ENCODE measurements at places on chromosomes 6 and 20.

GRCh38 chr6:140485740-140486449, 1111.4 kb upstream of the CITED2 start:
- DNase-seq, result no peak

- no peak for DNase-seq
Observed at GRCh38 chr20:33309631-33310030, 26.6 kb downstream of the BPIFB1 start.

DNA sequence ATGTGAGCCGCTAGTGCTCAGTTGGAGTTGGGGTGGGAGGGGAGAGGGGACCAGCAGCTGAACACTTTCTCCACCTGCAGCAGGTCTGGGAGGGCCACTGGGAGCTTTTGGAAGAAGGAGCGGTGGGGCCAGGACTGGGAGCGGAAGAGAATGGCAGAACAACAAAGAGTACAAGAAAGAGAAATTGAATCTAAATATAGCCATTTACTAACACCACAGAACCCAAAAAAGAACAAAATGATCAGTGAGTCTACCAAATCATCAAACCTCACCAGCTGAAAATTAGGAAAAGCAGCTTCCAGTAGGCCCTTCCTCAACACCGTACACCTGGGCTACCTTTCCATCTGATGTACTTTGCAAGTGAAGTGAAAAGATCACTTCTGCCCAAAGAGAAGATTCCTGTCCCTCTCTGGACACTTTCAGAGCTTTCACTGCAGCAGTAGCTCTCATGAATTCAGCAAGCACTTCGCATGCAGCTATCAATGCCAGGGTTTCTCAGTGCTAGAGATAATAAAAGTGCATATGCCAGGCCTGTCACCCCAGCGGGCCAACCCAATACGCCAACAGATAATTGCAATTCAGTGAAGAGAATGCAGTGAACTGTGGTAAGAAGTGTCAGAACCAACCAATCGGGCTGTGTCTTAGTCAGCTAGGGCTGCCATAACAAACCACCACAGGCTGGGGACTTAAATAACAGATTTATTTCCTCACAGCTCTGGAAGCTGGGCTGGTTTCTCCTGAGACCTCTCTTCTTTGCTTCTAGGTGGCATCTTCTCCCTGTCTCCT, 597 bp downstream of the LY86 start:
- no peak for DNase-seq

DNA sequence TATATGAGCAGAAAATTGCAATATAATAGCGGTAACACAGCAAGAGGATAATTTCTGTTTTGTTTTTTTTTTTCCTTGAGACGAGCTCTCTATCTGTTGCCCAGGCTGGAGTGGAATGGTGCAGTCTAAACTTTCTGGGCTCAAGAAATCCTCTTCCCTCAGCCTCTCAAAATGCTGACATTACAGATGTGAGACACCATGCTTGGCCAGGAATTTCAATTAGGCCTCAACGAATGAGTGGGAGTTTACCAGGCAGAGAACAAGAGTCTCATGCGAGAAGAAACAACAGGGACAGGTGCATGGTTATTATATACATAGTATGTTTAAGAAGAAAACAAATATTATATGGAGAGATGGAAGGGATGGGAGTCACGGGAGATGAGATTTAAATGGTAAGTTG, 111.4 kb downstream of the ATXN1 start:
- no peak for DNase-seq

DNA sequence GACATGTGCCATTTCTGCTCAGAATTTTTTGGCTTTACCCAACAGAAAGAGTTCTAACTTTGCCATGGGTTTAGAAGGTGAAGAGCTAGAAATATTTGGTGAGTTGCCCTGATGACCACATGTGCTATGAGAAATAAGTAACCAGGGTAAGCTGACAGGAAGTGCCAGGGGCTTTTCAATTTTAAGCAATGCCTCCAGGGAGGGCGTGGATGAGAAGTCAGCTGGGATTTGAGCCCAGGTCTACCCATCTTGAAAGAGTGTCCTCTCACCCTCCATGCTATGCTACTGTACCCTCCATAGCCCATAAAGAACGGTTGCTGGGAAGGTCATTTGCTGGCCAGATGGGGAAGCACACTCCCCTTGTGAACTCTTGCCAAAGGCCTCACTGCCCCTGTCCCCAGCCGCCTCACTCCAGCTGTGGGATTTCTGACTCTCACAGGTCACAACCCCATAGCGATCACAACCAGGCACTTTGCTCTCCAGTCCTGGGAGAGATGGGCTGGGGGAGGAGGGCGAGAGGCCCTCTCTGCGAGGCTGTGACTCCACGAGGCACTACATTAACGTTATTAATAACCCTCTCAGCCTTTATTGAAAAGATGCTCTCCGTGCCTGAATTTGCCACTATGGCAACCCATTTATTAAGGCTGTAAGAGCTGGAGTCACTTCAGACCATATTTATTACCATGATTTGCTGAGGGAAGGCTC, 291.1 kb downstream of the DHX35 start:
- no peak for DNase-seq

DNA sequence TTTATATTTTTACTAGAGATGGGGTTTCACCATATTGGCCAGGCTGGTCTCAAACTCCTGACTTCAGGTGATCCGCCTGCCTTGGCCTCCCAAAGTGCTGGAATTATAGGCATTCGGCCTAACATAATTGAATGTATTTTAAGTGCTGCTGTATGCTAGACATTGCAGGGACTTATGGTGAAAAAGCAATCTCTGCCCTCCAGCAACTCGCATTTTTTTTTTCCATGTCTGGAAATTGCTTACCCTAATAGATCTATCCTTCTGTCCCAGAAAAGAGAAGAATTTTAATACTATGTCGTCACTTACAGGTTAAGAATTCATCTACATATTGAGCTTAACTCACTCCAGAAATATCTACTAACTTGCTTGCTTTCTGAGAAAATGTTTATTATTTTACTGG, 10.4 kb downstream of the ITCH start:
- no peak for DNase-seq

- no peak for DNase-seq
Observed at GRCh38 chr6:14660806-14661579, 543.4 kb downstream of the CD83 start.

DNA sequence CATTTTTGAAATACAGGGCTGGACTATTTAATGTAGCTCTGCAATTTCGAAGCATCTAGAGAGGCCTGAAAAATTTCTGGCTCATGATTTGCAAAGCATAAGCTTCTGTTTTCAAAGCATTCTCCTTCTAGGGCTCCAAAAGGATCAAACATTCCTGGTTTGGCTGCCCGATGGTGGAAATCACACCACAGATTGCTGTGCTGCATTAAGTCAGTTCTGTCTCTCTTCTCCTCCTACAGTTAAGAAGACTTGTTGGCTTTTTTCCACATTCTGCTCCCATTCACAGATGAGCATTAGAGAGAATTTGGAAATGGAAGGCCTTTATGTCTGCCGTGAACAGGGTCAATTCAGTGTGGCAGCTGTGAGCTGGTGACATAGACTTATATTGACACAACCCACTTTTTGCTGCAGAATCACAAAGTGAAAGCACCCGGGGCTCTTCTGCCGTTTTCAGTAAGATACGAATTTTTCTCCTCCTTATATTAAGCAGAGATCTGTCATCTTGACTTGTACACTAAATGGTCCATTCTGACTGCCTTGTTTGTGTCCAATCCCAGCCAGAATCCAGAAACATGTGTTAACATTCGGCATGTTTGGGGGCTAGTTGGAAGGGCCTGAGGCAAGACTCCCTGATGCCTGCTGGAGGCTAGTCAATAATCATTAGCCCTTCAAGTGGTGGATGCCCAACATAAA, 330.8 kb upstream of the DEFB112 start:
- DNase-seq, result no peak

GRCh38 chr20:31718952-31719643, 3.6 kb downstream of the BCL2L1 start:
- no peak for DNase-seq

DNA sequence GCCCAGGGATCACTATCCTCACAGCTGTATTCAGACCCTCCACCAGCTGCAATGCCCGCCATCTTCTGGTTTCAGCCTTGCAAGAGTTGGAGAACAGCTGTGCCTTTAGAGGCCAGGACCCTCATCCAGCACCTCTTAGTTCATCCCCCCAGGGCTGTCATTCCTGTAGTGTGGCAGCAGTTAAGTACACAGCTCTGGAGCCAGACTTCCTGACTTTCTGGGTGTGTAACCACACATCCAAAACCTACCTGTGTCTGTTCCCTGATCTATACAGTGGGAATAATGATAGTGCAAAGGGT, 452 bp upstream of the TREM2 start:
- no peak for DNase-seq

DNA sequence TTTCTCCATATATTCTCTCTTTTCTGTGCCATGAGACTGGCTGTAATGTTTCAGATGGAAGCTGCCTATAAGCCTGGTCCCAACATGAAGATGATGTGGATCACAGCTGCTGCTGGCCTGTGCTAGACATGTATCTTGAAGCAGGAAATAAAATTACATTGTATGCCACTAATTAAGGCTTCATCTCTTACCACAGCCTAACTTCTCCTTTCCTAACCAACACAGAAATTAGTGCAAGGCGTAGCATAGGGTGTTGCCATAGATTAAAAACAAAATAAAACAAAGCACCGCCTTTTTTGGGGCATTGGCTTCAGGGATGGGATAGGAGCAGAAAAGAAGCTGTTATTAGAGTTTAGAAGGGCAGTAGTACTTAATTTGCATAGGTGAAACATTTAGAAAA, 4.7 kb upstream of the SLC17A4 start:
- no peak for DNase-seq

DNA sequence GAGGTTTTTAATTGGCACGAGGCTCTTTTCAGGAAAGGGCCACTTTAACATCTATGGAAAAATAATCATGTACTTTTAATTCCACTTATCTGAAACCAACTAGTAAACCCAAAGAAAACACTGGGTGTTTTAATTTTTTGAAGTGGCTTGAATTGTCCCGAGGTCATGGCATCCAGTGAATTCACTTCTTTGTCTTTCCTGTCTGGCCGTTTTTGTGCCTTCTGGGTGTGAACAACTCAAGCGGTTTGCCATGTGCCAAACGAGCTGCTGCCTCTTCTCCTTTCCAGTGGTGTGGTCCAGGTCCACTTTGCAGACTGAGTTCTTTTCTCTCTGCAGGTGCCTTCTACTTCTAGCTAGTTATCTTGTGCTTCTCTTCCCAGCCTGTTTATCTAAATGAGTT, 117.5 kb downstream of the PLCB4 start:
- no peak for DNase-seq

GRCh38 chr6:43900916-43901732, 131.1 kb downstream of the VEGFA start:
- DNase-seq, result no peak

- DNase-seq, result no peak
Observed at GRCh38 chr20:34525342-34525708, 9.1 kb downstream of the DYNLRB1 start.

- no peak for DNase-seq
Observed at GRCh38 chr6:6781172-6781872, 192.8 kb downstream of the LY86 start.

DNA sequence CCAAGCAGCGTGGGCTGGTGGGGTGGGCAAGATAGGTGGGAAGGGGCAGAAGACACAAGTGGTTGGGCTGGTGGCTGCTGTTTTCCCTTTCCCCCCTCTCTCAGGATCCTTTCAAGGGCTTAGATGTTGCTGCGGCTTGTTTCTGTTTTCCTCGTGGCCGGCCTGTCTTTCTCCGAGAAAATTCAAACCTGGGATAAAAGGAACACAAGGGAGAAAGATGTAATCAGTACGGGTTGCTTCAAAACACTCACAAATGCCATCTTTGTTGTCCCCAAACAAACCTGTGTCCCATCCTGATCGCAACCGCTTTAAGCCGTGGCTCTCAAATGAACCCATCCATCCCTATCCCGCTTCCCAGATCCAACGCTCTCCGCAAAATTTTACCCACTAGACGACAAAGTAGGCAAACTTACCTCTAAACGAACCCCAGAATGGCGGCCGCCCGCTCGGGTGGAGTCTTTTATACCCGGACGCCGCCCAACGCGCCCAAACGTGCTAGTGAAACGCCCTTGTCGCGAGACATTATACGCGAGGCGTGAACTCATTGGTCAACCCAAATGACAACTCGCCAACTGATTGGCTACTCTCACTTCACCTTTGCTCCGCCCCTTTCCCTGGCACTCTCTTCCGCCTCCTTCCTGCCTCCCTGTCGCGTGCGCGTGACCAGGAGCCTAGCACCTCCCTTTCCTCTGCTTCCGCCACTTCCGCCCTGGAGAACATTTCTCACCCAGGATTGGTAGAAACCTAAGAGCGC, at the start of gene PPP1R10:
Gene PPP1R10 (minus strand): TSS at position 433 of the 754 bp plus-strand sequence. CDS start 7,299 bp downstream, outside the sequence.
- peak; percentile 89 for DNase-seq

DNA sequence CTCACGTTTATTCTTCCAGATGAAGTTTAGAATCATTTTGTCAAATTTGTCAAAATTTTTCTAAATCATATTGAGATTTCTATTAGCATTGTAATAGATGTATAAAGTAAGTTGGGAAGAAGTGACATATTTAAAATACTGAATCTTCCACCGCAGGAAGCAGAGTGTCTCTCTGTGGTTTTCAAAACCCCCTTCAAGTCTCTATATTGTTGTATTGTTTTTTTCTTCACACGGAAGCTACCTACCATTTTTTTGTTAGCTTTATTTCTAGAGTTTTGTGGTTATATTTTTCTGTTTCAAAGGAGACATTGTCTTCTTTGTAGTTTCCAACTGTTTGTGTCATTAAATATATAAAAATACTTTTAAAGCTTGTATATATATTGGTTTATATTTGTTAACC, 188.6 kb downstream of the ZDHHC14 start:
- no peak for DNase-seq

GRCh38 chr6:17994019-17994418, 6.6 kb upstream of the KIF13A start:
- DNase-seq, result no peak

- DNase-seq, result no peak
Observed at GRCh38 chr6:167526465-167527368, 201.8 kb downstream of the TTLL2 start.

DNA sequence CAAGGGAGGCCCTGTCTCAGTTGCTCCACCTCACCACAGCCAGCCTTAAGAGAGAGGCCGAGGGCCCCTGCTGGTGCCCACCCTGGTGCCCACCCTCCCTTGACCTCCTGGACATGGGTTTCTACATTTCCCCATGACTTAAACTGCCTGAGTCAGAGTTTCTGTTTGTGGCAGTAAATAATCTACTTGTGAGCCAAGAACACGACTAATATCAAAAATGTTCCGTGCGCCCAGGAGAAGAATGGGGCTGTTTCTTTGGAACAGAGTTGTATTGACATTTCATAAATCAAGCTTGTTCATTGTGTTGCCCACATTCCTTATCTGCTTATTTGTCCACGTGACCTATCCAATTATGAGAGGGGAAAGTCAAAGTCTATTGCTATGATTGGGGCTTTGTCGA, 143.5 kb downstream of the ANKRD60 start:
- no peak for DNase-seq

DNA sequence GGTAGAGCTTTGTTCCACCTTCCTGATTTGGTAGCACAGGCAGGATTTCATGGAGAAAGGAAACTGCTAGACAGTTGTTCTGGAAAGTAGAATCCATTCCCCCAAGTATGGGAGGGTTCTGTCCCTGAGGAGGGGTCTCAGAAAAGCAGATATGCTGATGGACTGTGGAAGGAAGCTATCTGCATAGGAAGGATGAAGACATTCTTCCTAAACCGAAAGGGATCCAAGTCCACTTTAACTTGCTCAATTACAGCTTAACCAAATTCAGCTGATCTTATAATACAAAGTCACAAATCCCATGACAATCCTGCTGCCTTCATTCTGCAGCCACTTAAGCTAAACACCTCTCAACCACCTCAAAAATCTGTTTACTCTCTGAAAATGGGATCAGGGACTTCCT, 2.6 kb downstream of the MAN1A1 start:
- no peak for DNase-seq

Measured in activated naive CD4-positive, alpha-beta T cell (primary cell).